ENCODE measurements at places on chromosomes 7 and 10.

- no peak for DNase-seq
These were observed 34.5 kb upstream of the EBLN1 start for GRCh38 chr10:22252224-22252800.

GRCh38 chr10:79118286-79119202 lies 49.8 kb downstream of the ZMIZ1 start:
- DNase-seq = no peak

- DNase-seq = no peak
These were observed 120.0 kb upstream of the SAMD8 start for GRCh38 chr10:74991435-74991834.

DNA sequence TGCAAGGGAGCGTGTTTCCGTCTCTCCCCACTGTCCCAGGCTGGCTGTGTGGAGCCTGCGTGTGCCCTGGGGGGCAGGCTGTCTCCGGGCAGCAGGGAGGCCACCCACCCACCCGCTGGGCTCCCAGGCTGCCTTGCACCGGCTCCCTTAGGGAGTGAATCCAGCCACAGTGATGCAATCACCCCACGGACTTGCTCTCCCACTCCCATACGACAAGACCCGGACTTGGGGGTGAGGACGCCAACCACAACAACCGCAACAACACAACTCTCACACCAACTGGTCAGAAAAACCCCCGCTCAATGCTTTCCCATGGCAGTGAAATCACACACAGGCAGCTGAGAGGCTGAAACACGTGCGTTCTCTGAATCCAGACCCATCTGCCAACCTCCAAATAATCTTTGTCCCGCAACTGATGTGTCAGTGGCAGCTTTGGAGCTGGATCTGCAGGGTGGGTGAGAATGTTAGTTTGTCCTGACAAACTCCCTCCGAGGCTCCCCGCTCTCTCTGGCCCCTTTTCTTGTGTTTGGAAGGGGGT lies 62.7 kb upstream of the DDC start:
- DNase-seq = no peak

DNA sequence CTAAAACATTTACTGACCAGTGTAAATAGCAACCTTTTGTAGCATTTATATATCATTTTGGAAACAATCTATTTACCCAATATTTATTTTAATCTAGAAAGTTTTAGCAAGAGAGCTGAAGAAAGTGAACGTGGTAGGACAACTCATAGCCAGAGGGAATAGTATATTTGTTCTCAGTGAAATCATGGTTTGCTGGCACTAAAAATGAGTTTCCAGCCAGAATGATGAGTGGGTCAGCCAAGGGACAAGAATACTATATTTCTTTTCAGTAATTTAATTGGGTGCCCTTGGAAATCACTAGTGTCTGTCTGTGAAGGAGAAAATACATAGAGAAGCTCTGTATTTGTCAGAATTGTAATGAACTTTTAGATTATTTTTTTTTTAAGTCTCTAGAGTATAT lies 74.9 kb downstream of the MINPP1 start:
- no peak for DNase-seq

DNA sequence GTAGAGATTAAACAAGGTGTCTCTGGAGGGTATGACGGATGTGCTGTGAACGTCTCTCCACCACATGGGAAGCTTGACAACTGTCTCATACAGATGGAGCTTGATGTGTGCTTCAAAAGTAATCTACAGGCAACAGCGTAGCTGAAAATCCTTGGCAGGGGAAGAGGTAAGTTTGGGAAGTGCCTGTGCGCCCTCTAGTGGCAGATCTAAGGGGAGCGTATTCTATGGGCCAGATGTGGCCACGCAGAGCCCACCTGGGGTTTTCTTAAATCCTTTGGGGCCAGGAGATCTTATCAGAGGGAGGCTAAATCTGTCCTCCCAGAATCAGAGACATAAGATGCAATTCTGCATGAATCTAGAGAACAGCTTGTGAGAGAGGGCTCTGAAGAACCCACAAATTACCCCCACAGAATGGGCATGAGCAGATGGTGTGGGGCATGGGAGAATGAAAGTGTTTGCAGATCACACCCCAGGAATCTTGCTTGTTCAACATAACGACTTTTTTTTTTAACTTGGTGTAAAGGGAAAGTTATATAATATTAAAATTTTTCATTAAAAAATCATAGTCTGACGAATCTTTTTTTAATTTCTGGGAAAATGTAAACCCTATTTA lies 91.2 kb upstream of the MPP7 start:
- peak; percentile 65 for DNase-seq

DNA sequence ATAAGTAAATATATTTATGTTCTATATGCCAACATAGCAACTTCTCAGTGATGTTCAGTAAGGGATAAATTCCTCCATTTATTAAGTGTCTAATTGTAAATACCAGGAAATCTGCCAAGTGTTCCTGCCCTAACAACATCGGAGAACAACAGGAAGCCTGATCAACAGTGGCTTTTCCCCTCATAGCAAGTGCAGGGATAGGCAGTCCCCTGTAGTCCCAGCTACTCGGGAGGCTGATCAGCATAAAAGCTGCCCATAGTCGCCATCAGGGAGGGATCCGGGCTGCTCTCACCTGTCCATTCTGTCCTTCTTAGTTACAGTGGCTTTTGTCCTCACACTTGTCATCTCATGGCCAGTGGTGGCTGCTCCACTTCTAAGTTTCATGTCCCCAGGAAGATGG lies 141.3 kb downstream of the IDE start:
- DNase-seq = no peak

- no peak for DNase-seq
These were observed 119.9 kb downstream of the MBL2 start for GRCh38 chr10:52652431-52653262.

DNA sequence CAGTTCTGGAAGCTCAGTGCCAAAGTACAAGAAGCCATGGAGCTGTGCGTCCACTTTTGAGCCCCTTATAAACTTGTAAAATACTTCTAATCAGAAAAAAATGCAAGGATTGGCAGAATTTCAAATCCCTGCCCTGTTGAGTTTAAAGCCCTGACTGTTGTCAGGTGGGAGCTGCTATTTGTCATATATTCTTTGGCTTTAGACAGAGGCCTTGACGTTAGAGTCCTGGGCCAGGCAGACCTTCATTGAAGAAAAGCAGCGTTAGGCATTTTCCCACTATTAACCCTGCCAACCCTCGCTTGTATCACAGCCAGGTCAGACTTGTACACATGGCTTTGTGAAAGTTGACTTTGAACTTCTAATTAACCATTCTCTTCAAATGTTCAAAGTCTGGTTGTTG lies 155.4 kb downstream of the TWIST1 start:
- DNase-seq = no peak

DNA sequence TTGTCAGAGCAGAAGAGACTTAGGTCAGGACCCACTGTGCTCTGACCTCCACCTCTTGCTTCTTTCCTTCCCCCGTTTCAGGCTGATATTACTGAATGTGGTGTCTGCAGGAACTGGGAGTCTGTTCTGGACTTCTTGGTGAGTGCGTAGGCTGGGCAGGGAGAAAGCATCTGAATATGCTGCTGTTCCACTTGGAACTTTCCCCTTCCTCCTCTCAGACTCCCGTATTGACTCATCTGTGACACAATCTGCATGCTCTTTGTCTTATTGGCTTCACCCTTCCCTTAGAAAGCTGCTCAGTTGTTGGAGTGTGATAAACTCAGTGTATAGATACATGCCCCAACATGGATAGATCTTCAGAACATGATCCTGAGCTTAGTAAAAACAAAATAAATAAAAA lies 137.6 kb upstream of the HABP2 start:
- DNase-seq = no peak

GRCh38 chr10:48737886-48738285 lies 53.2 kb downstream of the WDFY4 start:
- no peak for DNase-seq

All from DND-41 (cell line).